NCI-H1105 (cell line): ENCODE measurements at places on chromosomes 12 and 14.

DNA sequence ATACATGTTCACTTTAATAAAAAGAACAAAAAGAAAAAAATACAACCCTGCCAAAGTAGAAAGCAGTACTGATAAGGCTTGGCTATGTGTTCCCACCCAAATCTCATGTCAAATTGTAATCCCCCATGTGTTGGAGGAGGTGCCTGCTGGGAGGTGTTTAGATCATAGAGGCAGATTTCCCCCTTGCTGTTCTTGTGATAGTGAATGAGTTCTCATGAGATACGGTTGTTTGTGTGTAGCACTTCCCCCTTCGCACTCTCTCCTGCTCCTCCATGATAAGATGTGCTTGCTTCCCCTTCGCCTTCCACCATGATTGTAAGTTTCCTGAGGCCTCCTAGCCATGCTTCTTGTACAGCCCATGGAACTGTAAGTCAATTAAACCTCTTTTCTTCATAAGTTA, 59.9 kb downstream of the USP15 start:
- no peak for DNase-seq

DNA sequence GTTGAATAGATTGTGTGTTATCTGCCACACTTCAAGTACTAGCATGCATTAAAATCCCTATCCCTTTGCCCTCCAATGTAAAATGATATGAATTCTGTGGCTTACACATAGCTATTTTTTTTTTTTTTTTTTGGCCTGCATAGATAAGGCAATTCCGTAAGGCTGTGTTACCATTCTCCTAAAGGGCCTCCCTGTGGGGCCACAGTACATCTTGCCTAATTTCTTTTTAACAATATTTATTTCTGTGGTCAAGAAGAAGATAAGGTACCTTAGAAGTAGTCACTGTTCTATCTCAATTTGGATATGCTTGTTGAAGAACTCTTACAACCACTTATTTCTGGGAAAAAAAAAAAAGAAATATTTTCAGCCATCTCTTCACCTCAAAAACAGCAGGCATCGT, 19.8 kb downstream of the FLRT2 start:
- DNase-seq, result no peak

- DNase-seq, result no peak
These were observed 3.0 kb upstream of the GARIN2 start for GRCh38 chr14:67186172-67186768.

GRCh38 chr14:24269910-24270536, 1.4 kb downstream of the RABGGTA start:
- DNase-seq, result no peak

DNA sequence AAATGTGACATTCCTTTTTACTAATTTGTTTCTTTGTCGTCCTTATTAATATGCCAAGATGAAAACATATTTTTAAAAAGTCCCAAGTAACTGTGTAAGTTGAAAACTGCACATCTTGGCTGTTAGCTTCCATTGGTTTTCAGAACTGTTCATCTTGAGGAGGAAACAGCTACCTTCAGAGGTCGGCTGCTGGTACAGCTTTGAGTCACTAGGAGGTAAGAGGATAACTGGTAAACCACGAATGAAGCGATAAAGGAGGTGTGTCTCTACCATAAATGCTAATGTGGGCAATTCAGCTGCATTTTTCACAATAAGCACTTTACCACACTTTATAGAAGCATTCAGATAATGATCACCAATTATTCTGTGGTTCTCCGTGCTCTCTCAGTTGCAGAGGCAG, 137.5 kb upstream of the KRAS start:
- DNase-seq, result no peak

GRCh38 chr14:36700651-36701050, 39.0 kb downstream of the PAX9 start:
- no peak for DNase-seq

DNA sequence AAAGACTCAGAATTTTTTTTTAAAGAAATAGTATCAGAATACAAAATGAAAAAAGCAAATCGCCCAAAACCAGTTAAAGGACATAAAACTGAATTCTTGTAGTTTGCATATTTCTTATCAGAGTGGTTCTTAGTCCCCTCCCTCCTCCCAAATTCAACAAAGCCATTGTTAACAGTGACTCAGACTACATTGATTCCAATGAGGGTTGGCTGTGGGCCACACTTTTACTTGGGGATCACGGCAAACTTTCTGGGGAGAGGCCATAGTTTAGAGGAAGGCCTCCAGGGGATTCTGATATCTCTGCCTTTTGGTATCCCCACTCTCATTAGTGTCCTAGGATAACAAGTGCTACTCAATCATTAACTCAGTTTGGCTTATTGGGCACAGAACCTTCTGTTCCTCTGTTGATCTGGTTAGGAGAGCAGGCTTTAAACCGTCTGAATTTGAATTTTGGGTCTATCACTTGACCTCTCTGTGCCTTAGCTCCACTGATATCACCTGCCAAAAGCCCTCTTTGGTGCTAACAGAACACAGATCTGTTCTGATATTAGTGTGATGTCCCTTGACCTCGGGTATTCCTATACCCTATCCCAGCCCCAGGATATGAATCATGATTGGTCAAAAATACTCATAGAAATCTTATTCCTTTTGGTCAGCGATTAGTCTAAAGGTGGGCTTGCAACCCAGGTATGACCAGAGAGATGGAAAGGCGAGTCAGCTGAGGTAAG, 45.2 kb upstream of the APPL2 start:
- DNase-seq, result no peak

DNA sequence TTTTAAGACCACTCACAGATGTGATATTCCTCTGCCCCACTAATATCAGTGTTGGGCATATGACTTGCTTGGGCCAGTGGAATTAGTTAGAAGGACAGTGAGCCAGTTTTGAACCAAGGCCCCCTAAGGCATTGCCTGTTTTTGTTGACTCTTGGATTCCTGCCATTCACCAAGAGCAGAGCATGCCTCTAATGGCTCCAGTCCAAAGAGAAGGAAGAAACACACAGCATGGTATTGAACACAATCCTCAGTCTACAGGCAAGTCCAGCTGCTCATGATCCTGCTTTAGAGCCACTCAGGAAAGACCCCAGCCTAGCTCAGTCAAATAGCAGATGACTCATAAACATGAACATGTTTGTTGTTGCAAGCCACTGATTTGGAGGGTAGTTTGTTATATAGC, 1201.5 kb downstream of the BCL11B start:
- no peak for DNase-seq

DNA sequence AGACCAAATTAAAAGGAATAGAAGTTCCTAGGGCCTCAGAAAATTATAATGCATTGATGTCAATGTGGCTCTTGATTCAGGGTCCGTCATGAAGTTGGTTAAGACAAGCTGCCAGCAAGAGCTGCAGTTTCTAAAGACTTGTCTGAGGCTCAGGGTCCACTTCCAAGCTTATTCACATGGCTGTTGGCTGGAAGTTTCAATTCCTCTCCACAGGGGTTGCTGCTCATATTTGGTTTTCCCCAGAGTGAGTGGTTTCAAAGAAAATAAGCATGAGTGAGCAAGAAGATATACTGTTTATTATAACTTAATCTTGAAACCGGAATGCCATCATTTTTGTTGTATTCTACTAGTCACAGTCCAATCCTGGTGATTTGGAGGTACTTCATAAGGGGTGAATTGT, 1247.4 kb downstream of the LRFN5 start:
- no peak for DNase-seq

GRCh38 chr12:48795550-48796455, 6.9 kb upstream of the ADCY6 start:
- DNase-seq, result peak; percentile 43

DNA sequence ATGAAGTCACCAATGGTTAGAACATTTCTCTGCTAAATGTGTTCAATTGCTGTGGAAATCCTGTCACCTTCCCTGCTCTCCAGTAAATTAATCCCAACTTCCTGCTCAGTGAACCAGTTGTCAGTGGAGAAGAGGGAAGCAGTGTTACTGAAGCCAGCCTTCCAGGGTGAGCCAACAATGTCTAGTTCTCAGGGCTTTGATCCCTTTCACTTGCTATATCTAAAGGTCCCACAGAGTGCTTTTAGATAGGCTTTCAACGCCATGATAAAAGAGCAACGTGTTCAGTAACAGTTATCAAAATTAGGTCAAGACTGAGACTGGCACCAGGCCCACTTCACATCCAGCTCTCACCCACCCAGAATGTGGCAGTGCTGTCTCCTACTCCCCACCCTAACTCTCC, 139.7 kb downstream of the KCNH5 start:
- DNase-seq, result no peak

GRCh38 chr12:131007031-131007739, 53.5 kb downstream of the ADGRD1 start:
- DNase-seq, result no peak

- no peak for DNase-seq
These were observed 71.0 kb downstream of the RFLNA start for GRCh38 chr12:124365726-124366430.

GRCh38 chr12:12810553-12811021, 2.6 kb upstream of the DDX47 start:
- DNase-seq, result no peak

- DNase-seq, result no peak
These were observed 15.9 kb downstream of the ZNF641 start for GRCh38 chr12:48334808-48335207.

GRCh38 chr12:114710151-114710550, 26.2 kb upstream of the TBX3 start:
- DNase-seq, result no peak

DNA sequence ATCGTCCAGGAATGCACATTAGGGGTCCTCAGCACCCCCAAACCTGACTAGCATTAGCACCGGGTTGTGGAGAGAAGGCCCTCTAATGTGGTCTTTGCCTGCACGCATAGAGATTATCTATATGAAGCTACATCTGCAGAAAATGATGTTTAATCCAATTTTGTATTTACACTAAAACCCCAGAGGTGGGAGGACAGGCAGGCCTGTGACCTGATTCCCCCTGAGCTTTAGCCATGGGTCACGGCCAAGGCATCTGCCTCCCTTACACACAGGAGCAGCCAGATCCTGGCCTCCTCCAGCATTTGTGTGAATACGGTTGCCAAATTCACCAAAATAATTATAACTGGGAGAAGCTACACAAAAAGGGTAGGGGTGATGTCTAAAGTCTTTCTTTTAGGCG, 7.0 kb downstream of the APOLD1 start:
- DNase-seq, result no peak

DNA sequence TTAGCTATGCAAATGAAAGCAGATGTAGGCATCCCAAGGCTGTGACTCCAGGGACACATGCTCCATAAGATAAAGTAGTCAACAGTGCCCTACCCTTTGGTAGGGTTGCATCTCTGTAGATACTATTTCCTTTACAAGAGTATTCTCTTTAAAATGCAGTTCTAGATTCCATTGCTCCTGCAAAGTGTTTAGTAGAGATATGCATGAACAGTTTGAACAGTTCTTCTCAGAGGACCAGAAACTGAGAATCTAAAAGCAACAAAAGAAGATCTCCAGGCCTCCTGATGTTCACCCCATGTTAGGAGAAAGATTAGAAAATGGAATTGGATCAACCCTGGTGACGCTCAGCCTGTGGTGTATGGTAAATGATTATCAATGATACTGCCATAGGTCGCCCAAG, 121.2 kb downstream of the KCNK10 start:
- no peak for DNase-seq
